Common myeloid progenitor, CD34-positive (primary cell): ENCODE measurements at places on chromosomes 3 and 15.
A peak's percentile ranks its signal among the peaks of the same experiment; 100 is the strongest.

- DNase-seq, result no peak
Measured at GRCh38 chr3:45097296-45097883, 48.8 kb downstream of the CDCP1 start.

- no peak for DNase-seq
Measured at GRCh38 chr15:40097968-40098476, 10.7 kb downstream of the BMF start.

DNA sequence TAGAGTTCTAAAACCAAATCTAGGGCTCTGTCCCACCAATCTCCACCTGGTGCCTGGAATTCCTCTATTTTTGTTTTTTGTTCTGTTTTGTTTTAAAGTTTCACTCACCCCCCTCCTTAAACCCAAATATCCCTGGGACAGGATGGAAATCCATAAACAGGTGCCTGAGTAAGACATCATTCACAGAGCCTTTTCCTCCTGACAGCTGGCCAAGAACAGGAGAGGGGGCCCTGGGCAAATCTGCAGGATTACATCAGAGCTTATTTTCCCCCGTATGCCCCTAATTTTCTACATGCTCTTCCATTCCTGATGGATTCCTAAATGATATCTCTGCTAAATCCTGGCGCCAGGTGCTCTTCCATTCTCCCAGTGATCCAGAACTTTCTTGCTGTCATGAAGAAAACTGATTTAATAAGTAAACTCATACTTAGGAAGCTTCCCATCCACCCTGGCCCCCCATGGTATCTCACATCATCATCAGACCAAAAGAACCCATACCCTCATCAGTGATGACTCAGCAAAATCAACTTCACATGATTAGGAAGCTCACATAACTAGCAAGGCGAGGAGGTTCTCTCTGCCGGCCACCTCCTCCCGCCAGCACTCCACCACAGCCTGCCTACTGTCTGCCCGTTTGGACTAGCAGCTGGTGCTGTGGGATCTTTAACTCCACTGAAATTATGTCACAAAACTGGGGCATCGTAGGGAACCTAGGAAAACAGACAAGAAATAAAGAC lies 61.0 kb downstream of the LIPC start:
- peak; percentile 85 for DNase-seq

DNA sequence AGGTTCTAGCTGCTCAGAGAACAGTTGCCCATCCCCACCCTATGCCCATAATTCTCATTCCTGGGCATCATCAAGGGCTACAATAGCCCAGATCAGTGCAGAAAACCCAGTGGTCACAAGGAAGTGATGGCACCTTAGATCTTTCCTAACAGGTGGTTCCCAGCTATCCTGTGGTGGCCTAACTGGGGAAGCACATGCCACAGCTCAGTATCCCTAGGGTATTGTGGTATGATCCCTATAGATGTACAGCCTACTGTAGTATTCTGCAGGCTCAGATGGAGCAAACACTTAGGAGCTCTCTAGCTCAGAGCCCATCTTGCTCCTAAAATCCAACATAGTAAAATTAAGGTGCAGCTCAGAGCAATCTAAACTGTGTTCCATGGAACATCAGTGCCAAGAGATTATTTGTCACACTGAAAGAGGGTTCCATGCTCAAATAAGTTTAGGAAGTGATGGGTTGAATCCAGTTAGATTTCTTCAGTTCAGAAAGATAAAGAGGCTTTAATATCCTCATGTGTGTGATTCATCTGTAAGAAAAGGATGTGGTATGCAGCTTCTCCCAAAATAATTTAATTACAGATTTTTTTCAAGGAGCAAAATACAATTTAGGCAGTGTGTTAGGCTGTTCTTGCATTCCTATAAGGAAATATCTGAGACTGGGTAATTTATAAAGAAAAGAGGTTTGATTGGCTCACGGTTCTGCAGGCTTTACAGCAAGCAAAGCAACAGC lies 4.4 kb downstream of the A4GNT start:
- DNase-seq, result no peak

- no peak for DNase-seq
Measured at GRCh38 chr3:187621881-187622280, 48.3 kb downstream of the SST start.

DNA sequence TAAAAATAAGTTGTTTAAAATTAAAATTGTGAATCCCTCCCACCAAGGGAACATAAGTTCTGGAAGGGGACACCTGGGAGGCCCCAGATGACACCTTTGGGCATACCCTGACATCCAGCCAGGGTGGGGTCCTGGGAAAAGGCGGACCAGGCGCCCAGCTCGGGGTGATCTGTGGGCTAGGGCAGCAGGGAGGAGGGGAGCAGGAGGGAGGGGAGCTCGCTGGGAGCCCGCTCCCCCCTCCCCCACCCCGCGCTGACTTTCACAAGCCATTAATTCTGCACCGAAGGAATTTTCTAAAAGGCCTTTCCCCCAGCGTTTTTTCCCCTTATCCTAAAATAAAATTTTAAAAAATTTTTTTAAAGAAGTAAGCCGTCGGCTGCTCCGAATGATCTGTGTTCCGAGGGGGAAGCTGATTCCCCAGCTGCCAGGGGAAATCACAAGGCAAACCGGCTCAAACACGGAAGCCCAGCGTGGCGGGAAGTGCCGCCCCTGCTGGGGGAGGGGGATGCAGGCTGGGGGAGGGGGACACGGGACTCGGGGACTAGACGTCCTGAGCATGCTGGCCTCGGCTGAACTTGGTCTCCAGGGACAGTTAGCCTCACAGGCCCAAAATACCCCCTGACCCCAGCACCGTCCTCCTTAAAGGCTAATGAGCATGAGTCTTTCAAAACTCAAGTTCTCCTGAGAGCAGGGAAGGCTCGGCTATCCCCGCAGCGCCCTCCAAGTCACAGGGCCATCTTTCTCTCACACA lies 13.9 kb downstream of the PLXND1 start:
- no peak for DNase-seq

DNA sequence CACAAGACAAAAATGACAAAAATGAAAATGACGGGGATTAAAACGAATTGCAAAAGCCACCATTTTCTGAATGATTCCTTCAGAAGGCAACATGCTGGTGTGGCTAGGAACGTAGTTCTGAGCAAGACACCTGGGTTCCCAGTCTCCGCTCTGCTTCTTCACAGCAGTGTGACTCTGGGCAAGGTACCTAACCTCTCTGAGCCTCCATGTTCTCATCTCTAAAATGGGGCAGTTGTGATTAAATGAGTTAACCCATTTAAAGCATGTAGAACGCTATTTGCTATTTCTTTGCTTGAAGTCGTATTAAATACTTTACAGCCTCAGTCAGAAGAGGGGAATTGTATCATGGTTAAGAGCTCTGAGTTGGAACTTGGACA lies 23.6 kb downstream of the BHLHE40 start:
- DNase-seq, result no peak

DNA sequence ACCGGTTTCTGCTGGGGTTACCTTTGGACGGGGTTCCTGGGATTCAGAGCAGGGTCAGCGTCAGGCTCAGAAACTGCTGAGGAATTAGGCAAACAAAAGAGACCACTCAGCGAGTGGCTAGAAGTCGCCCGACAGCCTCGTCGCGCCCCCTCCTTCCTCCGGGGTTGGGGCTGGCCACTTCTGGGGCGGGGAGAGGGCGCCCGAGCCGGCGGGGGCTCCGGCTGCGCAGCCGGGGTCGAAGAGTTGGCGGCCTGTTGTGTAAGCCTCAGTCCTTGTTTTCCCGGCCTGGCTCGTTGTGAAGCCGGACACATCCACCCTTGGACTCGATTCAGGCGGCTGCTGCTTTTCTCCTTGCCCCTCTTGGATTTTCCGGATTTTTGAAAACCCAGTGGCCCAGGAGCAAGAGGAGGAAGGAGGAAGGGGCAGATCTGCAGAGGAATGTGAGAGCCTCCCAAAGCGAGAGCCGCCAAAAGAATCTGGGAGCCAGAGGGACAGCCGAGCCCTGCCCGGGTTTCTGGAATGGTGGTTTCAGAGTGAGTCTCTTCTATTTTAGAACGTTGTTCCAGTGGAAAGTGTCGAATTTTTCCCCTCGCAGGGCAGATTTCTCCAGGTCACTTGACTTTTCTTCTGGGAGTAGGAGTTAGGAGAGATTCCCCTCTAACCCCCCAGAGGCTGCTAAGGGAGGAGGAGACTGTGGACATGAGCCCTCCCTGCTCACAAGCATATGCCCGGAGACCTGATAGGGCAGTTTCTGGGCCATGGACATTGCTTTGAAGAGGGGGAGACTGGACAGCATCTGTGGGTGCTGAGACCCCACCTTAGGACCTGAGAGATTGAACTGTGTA lies 666 bp downstream of the SNX33 start:
- DNase-seq, result no peak

DNA sequence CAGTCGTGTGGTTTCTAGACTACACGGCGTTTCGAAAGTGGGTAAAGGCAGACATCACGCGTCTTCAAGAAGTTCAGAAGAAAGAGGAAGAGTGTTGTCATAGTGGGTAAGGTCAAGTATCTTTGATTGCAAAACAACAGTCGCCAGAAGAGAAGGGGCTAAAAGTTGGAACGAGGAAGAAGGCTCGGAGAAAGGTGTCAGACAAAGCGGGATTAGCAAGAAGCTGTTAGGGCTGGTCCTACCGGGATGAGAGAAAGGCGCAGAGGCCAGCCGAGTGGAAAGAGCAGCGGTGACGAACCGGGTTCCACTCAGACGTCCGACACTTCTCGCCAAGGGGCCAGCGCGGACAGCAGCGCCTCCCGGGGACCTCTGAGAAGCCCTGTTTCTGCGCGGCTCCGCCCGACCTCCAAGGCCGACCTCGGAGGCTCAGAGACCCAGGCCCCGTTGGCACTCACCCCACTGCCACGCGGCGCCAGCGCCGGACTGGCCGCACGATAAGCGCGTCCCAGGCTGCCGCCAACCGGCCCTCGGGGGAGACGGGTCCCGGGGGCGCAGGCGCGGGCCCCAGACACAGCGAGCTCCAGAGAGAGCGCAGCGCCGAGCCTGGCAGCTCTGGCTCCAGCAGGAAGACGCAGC lies 436 bp downstream of the ADPGK start:
- DNase-seq, result peak; percentile 86

- no peak for DNase-seq
Measured at GRCh38 chr3:79081335-79081734, 686.5 kb downstream of the ROBO1 start.

DNA sequence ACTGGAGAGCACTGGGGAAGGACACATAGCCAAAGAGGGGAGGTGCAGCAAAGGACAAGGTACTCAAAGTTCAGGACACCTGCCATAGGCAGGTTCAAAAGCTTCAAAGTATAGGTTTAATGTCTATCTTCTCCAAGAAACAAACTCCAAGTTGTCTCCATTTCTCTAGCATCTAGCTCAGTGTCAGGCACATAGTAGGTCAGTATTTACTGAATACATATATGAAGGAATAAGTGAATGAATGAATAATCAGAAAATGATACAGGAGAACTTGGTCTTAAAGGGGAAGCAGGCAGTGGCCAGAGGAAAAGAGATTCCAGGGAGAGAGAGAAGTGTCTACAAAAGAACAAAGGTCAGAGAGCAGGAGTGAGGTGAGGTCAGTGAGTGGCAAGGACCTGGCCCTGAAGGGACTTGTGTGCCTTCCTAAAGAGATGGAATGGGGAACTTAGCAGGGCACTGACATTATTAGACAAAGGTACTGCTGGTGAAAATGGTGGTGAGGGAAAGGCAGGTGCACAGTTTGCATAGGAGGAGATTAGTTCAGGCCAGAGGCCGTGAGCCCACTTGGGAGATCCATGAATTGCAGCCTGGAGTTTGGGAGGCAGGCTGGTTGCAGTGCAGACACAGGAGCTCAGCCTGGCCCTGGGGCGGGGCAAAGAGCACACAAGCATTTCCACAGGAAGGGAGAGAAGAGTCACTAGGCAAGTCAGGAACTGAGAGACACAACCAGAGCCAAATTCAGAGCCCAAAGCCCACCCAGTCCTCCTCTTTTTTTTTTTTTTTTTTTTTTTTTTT lies 21.4 kb downstream of the TBC1D2B start:
- DNase-seq, result no peak

DNA sequence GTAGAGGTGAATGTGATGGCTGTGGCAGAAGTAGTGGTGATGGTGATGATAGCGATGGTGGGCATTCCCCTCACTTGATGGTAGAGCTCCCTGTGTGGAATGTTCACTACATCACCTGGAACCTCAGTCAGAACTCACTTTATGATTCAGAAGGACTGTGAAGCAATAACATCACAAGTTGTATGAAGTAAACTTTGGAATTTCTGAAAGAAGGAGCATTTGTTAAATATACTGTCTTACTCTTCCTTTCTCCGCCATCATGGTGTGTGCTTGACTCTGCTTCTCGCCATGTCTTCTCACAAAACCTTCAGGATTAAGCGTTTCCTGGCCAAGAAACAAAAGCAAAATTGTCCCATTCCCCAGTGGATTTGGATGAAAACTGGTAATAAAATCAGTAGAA lies at the start of gene PP2D1:
Gene PP2D1 (minus strand): TSS at position 101 of the 400 bp plus-strand sequence. CDS start 192 bp downstream, outside the sequence.
- DNase-seq, result no peak

- peak; percentile 97 for DNase-seq
Measured at GRCh38 chr3:58353722-58354553, 21.2 kb downstream of the PXK start.

GRCh38 chr3:159057621-159058020 lies 255.8 kb downstream of the MFSD1 start:
- no peak for DNase-seq

- DNase-seq, result no peak
Measured at GRCh38 chr3:64152086-64152485, 73.2 kb downstream of the PRICKLE2 start.

DNA sequence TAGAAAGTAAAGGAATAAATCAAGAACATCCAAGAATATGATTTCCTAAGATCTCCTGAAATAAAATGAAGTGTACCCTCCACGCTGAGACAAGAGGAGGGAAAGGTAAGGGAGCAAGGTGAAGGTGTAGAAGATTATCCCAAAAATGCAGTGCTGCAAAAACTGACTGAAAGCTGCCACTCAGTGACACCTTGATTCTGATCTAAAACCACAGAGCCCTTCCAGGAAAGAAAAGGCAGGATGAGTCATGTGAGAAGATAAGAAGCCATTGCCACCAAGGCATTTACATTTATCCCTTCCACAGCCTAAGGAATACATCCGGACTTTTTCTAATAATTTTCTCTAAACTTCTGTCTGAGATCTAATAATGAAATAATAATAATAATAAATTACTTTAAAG lies 49.9 kb downstream of the IGSF11 start:
- no peak for DNase-seq

DNA sequence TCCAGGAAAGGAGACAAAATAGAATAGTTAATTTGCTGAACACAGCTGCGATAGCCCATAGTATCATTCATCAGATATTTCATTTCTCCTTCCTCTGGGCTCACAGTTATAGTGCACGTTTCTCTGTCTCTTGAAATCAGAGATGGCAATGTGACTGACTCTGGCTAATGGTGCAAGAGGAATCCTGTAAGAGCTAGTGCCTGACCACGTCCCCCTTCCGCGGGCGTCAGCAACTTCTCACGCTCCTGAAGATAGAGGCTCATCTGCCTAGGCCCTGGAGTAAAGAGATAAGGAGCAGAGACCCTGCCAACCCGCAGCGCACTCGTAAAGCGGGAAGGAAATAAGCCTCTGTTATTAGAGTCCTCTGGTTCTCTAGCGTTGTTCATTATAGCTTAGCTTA lies 391.8 kb downstream of the VPS13C start:
- DNase-seq, result no peak
